Cortex of kidney (tissue), 1 donor: ENCODE measurements at places on chromosomes 1 and 21.

GRCh38 chr21:39444421-39445180, 977 bp downstream of the LCA5L start:
- DNase-seq, result no peak

- DNase-seq, result no peak
These were observed 1203.4 kb downstream of the BRINP3 start for GRCh38 chr1:189274267-189274666.

DNA sequence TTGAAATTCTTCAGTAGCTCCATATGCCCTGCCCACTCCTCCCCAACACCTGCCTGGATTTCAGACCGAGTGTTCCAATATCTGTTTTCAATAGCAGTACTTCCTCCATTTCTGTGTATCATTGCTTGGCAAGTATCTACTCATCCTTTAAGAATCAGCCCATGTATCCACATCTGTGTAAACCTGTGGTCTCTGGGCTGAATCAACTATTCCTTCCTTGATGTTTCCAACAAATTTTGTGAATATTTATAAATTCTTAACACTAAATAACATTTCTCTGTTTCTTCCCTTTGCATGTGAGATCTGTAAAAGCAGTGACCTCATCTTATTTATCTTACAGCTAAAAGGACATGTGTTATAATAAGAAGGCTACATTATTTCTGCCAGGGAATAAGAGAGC, 26.0 kb upstream of the UAP1 start:
- DNase-seq, result no peak

DNA sequence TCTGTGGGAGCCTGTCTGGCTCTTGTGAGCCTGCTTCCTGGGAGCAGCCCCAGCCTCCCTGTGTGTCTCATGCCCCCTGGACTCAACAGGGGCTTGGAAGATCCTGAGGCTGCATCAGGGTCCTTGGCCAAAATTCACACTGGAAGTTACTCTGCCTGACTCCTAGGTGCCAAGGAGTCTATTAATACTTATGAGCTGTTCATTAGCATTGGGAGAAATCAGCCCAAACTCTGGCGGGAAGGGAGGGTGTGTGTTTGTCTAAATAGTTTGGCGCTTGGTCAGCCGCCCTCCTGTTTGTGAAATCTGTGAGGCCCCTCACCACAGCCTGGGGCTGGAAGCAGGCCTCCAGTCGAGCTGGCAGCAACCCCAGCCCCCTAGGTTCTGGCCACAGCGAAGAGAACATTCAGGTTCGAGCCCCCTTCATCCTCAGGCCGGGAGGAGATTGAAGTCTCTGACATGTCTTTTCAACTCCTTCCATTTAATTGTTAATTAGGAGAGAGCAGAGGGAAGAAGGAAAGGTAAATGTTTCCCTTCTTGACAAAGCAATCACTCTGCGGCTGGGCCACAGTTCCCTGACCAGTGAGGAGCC, 82.1 kb upstream of the F3 start:
- DNase-seq, result no peak

DNA sequence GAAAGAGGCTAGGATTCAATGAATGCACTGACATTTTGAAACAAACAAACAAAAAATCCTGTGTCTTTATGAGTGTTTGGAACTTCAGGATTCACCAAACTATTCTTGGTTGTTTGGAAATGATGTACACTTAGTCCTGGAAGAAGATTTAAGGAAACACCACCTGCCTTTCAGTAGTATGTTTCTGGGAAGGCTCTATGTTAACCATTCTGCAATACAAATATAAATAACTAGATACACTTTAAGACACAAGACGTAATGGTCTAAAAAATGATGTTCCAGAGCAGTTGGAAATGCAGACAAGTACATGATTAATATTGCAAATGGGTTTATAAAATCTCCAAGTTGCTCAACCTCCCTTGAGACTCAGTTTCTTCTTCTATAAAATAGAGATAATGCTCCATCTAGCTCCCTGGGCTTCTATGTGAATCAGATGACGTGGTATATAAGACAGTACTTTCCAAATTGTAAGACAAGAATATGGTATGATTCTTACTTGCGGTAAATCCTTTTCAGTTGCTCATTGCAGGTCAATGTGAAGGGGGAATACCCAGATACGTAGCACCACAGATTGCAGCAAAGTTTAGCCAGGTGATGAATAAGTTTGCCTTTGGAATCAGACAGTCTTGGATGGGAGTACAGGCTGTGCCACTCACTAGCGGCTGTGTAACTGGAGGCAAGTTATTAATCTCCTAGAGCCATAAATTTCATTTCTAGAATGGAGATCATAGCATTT, 224.8 kb upstream of the SGIP1 start:
- no peak for DNase-seq

DNA sequence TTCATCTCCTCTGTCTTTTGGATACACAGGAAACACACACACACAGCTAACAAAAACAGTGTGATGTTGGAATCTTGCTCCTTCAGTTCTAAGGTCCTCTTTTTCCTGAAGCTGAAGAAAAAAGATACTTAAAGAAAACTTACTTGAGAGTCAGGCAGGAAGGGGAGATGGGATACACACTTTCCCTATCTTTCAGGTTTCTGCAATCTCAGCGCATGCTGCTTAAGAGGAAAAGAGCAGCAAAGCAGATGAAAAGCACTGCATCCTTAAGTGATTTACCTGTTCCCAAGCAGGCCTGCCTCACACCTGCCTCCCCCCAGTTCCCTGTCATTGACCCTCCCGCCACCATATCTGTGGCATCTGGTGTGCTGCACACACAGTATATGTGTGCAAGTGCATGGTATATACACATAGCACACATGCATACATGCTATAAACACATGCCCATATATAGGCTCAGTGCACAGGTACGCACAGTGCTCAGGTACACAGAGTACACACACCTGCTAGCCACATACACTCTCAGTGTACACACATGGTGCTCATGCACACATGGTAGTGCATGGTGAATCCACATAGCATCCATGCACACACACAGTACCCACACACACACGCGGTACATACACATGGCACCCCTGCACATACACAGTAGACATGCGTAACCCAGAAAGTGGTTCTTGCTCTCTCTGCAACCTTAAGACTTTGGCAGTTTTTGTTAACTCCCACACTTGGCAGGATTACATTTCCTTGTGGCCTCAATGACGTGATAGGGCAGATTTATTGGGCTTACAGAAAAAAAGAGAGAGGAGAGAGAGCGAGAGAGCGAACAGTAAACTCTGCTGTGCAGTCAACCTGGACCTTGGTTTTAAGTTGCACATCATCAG, 166.9 kb downstream of the TOMM20 start:
- DNase-seq, result no peak

DNA sequence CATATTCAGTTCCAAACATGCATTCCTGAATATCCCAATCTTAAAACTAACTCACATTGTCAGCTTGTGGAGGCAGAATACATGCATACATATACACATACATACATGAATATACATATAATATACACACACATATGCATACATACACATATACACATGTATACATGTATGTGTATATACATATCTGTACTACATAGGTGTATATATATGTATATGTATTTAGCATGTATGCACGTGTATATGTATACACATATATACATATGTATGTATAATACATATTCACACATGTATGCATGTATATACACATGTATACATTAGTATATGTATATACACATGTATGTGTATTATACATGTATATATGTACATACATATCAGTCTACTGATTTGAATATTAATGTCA, 1.2 kb upstream of the ZNF691 start:
- DNase-seq, result no peak

- no peak for DNase-seq
These were observed 99.5 kb upstream of the TSPAN2 start for GRCh38 chr1:115188680-115189395.

GRCh38 chr1:16349847-16350406, 2.4 kb downstream of the FBXO42 start:
- no peak for DNase-seq

GRCh38 chr1:3539707-3540425, 71.4 kb downstream of the MEGF6 start:
- DNase-seq, result no peak

GRCh38 chr1:174413632-174414031, 34.1 kb upstream of the GPR52 start:
- no peak for DNase-seq

GRCh38 chr1:1168451-1169411, 4.9 kb upstream of the TTLL10 start:
- DNase-seq, result no peak

- no peak for DNase-seq
These were observed 333.9 kb downstream of the CAMTA1 start for GRCh38 chr1:7119156-7119555.

DNA sequence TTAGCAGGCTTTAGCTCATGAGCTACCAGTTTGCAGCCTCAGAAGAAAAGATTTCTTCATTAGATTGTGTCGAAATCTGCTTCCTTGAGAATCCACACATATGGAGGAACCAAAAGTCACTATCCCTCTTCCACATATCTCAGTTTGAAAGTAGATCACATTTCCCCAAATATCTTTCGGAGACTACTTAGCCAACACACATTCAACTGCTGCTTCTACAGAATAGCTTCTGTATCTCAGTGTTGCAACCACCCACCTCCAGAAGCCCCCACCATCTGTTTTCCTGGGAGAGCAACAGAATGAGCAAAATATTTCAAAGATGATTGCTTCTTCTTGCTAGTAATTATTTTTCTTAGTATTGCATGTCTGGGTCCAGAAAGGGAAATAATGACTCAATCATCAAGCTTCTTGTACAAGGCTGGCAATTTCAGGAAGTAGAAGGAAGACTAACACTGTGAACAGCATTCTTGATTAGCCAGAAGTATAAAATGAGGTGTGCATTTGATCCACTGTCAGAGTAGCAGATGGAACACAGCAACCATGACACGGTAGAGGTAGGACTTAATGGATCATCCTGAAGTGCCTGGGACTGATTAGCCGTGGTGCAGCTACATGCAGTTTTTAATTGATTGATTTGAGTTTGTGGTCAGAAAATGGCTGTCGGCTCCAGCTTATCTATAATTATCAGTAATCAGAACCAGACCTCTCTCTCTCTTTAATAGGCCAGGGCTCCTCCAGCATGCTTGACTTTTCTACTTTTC, 24.9 kb downstream of the ZC3H11B start:
- DNase-seq, result no peak

- no peak for DNase-seq
These were observed 5.1 kb downstream of the DNAJB4 start for GRCh38 chr1:78009836-78010235.

- no peak for DNase-seq
These were observed 21.0 kb downstream of the HMGN2 start for GRCh38 chr1:26493267-26493666.

DNA sequence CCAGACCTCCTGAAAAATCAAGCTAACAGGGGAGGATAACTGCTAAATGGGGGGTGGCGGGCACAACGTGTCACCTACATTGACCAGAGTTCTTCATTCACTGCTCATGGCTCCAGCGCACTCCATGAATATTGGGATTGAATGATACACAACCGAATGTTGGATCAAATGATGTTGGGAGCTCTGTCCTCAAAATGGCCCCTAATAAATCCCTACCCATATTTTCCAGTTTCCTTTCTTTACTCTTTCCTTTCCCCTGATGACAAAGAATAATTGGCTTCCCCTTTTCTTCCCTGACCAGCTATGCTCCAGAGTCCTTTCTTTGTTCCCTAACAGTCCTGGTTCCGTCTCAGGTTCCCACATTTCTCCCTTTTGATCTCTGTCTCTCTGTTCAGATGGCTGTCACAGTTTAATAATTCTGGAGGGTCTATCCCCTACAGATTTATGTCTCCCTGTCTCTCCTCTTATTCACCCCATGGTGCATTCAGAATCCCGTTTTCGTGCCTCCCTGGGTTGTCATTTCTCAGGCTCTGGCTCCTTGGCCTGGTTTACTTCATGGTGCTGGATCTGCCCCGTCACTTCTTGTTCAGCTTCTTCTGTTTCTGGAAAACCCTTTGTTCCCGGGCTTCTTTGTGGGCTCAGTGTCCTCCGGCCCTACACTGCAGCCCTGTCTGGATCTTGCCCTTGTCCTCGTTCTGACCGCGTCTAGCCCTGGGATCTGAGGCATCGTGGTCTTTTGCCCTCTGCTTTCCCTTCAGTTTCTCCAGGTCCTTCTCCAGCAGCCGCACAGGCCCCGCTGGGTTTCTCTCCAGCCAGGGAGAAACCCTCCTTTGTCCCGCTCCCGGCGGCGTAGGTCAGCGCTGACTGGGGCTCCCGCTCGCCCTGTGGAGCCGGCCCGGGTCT, 78.3 kb downstream of the NDUFS5 start:
- DNase-seq, result no peak

DNA sequence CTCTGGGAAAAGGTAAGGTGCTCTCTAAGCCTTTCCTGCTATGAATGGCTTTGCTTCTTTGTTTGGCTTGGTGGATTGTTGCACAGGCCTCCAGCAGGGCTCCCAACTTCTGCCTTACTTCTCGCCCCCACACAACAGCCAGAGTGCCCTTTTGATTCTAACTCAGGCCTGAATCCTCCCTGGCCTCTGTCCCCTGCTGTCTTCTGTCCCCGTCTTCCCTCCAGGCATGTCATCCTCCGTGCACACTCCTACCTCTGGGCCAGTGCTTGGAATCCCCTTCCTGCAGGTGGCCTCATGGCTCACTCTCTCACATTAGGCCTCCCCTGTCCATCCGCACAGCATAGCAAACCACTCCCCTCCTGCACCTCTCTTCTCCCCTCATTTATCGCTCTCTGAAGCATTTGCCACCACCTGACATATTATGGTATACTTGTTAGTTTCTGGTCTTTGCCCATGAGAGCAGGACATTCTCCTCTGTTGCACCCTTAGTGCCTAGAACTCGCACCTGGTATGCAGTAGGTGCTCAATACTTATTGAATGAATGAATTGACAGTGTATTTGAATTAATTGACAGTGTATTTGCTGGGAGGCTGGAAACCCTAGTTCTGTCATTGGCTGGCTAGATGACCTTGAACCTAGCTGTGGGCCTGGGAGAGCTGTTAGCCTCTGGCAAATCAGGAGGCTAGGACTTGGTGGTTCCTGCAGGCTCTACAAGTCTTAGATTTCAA, 2.9 kb downstream of the ZDHHC18 start:
- no peak for DNase-seq

DNA sequence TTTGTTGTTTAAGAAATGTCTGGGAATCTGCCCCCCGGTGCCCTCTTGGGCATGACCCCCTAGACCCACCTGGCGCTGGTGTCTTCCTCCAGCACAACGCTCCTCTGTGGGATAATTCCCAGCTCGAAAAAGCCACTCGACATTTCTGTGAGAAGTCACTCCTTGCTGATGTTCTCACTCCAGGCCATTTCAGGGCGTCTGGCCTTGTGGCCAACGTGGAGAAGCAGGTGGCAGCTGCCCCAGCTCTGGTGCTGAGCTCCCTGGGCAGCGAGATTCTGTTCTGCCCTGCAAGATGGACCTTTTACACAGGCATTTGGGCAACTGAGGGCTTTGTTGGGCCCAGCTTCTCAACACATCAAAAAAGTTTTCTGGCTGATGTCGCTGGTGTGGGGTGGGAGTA, 147.7 kb upstream of the WNT4 start:
- DNase-seq, result no peak

GRCh38 chr21:41166884-41167283, 1.1 kb upstream of the BACE2 start:
- no peak for DNase-seq
